Activated naive CD8-positive, alpha-beta T cell treated with anti-CD3 and anti-CD28 coated beads for 36 hours (primary cell): ENCODE measurements at places on chromosomes 13 and 19.

DNA sequence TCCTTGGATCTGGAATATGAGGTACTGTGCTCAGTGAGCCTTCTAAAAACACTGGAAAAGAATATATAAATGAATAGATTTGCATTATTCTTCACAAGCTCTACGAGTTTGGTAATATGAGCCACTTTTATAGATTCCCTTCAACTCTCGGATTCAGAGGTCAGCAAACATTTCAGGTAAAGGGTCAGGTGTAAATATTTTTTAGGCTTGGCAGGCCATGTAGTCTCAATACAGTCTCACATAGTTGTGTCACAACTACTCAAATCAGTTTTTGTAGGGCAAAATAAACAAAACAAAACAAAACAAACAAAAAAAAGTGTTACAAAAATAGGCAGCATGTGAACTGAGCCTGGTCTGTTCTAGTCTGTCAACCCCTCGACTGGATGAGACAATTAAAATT is 57.4 kb downstream of the PSPC1 start:
- peaks cover 11% of the 10 kb centered on the region for H3K4me1 ChIP-seq
- DNase-seq = no peak
- H3K27ac ChIP-seq = no peak overlapping the region
- H3K36me3 ChIP-seq = peaks cover 33% of the 10 kb centered on the region
- H3K27me3 ChIP-seq = no peaks in the 10 kb centered on the region
- H3K4me3 ChIP-seq = no peak overlapping the region

GRCh38 chr13:45242070-45242469 is 41.2 kb upstream of the KCTD4 start:
- H3K36me3 ChIP-seq = peaks cover 9% of the 10 kb centered on the region
- H3K4me3 ChIP-seq = no peak overlapping the region
- no peak for DNase-seq
- H3K4me1 ChIP-seq = peaks cover 11% of the 10 kb centered on the region
- no peaks in the 10 kb centered on the region for H3K27me3 ChIP-seq

GRCh38 chr19:50573741-50574461 is 5.7 kb upstream of the LRRC4B start:
- DNase-seq = no peak
- no peak overlapping the region for H3K27ac ChIP-seq
- H3K4me3 ChIP-seq = no peak overlapping the region
- H3K27me3 ChIP-seq = peaks cover 40% of the 10 kb centered on the region
- no peaks in the 10 kb centered on the region for H3K4me1 ChIP-seq

DNA sequence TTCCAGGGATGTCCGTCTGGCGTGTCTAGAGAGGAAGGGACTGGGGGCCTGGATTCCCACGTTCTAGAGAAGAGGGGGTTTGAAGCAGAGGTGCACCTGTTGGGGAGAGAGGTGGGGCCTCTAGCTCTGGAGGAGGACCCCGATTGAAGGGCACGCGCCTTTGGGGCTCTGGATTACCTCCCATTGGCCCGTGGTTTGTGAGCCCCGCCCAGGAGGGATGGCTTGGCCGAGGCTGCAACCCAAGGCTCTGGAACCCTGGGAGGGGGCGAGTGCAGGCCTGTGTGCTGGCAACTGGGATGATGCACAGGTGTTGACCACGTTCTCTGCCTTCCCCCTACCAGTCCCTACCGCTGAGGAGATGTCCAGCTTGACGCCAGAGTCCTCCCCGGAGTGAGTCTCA is 20.2 kb downstream of the TMEM150B start:
- no peak overlapping the region for H3K27ac ChIP-seq
- H3K4me1 ChIP-seq = peaks cover 4% of the 10 kb centered on the region
- no peak for DNase-seq
- H3K36me3 ChIP-seq = peaks cover 5% of the 10 kb centered on the region
- H3K27me3 ChIP-seq = no peaks in the 10 kb centered on the region

DNA sequence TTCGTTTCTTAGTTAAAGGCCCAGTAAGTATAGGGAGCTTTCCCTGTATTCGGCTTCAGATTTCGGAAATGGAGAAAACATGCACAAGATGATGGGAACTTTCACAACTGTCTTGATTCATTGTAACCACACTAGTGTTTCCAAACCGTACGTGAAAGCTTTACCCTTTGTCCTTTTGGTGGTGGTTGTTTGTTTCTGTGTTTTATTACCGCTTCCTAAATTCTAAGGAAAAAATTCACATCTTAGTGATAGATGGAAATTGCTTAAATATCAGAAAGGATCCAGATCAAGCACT is 504 bp upstream of the VWA8 start:
- peaks cover 14% of the 10 kb centered on the region for H3K36me3 ChIP-seq
- peak overlapping the region; percentile 92 for H3K4me3 ChIP-seq
- peaks cover 43% of the 10 kb centered on the region for H3K4me1 ChIP-seq

GRCh38 chr13:45838171-45838745 is 13.3 kb downstream of the SIAH3 start:
- DNase-seq = no peak
- H3K4me3 ChIP-seq = no peak overlapping the region

GRCh38 chr19:3102239-3103140 is 8.3 kb downstream of the GNA11 start:
- H3K4me1 ChIP-seq = peaks cover 10% of the 10 kb centered on the region
- H3K4me3 ChIP-seq = no peak overlapping the region
- DNase-seq = no peak
- H3K36me3 ChIP-seq = no peaks in the 10 kb centered on the region
- H3K27ac ChIP-seq = no peak overlapping the region

- no peak overlapping the region for H3K4me3 ChIP-seq
- H3K36me3 ChIP-seq = no peaks in the 10 kb centered on the region
- H3K27me3 ChIP-seq = no peaks in the 10 kb centered on the region
- H3K4me1 ChIP-seq = no peaks in the 10 kb centered on the region
- H3K27ac ChIP-seq = no peak overlapping the region
Measured at GRCh38 chr13:89150362-89150761, 1479.2 kb downstream of the SLITRK5 start.

DNA sequence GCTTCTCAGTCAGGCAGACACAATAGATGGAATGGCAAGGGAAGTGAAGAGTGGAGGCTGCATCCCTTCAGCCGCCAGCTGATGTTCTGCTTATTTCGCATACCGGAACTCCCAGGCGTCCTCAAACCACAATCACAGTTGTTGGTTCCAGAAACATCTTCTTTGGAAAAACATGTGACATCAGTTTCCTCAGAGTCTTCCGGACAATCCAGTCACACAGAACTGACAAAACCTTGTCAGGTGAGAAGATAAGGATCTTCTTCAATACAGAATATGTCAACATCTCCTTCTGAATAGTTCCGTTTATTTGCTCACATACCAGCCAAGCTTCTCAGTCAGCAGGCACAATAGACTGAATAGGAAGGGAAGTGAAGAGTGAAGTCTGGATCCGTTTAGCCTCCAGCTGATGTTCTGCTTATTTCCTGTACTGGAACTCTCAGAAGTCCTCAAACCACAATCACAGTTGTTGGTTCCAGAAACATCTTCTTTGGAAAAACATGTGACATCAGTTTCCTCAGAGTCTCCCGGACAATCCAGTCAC is 45.1 kb upstream of the CEACAM21 start:
- peaks cover 52% of the 10 kb centered on the region for H3K4me1 ChIP-seq
- H3K27ac ChIP-seq = peak overlapping the region; percentile 94
- H3K36me3 ChIP-seq = peaks cover 42% of the 10 kb centered on the region
- peak overlapping the region; percentile 87 for H3K4me3 ChIP-seq
- peaks cover 3% of the 10 kb centered on the region for H3K27me3 ChIP-seq

GRCh38 chr19:19271828-19272599 is 1.1 kb downstream of the TM6SF2 start:
- peaks cover 10% of the 10 kb centered on the region for H3K36me3 ChIP-seq
- H3K27me3 ChIP-seq = peaks cover 23% of the 10 kb centered on the region
- no peak for DNase-seq
- H3K27ac ChIP-seq = no peak overlapping the region
- peaks cover 4% of the 10 kb centered on the region for H3K4me1 ChIP-seq

DNA sequence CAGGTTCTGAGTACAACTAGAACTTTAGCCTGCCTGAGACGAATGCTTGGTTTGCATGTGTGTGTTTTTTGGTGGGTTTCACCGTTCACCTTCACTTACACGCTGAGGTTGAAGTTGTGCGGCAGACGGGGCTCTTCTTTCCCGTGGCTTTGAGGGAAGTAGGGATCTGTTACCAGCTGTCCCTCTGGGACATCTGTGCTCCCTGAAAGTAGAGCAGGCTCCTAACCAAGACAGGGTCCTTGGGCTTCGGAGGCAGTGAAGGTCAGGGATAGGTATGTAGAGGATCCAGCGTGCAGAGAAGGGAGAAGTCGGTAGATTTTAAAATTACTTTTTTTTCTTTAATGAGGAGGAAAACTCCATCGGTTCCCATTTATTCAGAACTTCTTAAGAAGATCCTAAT is 48.7 kb downstream of the ZNF536 start:
- DNase-seq = no peak
- H3K27ac ChIP-seq = no peak overlapping the region
- no peak overlapping the region for H3K4me3 ChIP-seq
- peaks cover 16% of the 10 kb centered on the region for H3K27me3 ChIP-seq
- H3K36me3 ChIP-seq = no peaks in the 10 kb centered on the region
- no peaks in the 10 kb centered on the region for H3K4me1 ChIP-seq

- no peaks in the 10 kb centered on the region for H3K36me3 ChIP-seq
- DNase-seq = no peak
- H3K4me3 ChIP-seq = no peak overlapping the region
- H3K27ac ChIP-seq = no peak overlapping the region
- no peaks in the 10 kb centered on the region for H3K27me3 ChIP-seq
- no peaks in the 10 kb centered on the region for H3K4me1 ChIP-seq
Measured at GRCh38 chr13:91660076-91660415, 261.6 kb downstream of the GPC5 start.

DNA sequence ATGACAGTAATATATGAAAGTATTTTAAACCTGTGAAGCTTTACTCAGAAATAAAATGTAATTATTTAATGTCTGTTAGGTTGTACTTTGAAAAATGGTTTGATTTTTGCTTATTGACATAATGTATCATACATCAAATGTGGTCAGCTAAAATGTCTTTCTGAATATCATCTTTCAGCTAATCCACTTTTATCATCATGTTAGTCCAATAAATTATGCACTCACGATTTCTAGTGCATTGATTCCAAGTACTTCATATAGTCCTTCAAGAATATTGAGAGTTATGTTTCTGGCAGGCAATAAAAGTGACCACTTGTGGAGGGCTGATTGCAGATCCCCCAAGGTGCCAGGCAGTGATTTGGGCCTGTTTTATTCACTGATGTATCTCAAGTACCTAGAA is 1204.1 kb downstream of the OLFM4 start:
- DNase-seq = no peak
- no peaks in the 10 kb centered on the region for H3K36me3 ChIP-seq
- H3K4me1 ChIP-seq = no peaks in the 10 kb centered on the region
- no peak overlapping the region for H3K27ac ChIP-seq
- H3K27me3 ChIP-seq = no peaks in the 10 kb centered on the region

- H3K4me3 ChIP-seq = no peak overlapping the region
- no peaks in the 10 kb centered on the region for H3K4me1 ChIP-seq
- H3K27me3 ChIP-seq = no peaks in the 10 kb centered on the region
- H3K36me3 ChIP-seq = no peaks in the 10 kb centered on the region
Measured at GRCh38 chr13:46495651-46496050, 57.3 kb upstream of the LRCH1 start.
